Brain microvascular endothelial cell (primary cell): ENCODE measurements at places on chromosomes 1 and 21.

DNA sequence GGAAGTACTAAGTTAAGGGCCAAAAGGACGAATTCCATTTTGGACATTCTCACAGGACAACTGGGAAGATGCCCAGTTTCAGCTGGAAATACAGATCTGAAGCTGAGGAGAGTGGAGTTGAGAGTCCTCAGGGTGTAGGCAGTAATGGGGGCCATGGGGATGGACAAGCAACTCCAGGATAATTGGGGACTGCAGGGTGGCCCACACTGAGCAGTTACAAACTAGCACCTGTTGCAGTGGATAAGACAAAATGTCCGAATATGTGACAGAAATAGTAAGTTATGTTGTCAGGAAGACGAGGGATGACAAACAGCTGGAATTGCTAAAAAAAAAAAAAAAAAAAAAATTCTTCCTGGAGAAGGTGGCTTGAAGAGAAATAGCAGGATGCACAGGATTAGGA, 34.6 kb upstream of the KANK4 start:
- no peak for DNase-seq

- DNase-seq = no peak
Observed at GRCh38 chr1:235838021-235838420, 28.7 kb downstream of the LYST start.

DNA sequence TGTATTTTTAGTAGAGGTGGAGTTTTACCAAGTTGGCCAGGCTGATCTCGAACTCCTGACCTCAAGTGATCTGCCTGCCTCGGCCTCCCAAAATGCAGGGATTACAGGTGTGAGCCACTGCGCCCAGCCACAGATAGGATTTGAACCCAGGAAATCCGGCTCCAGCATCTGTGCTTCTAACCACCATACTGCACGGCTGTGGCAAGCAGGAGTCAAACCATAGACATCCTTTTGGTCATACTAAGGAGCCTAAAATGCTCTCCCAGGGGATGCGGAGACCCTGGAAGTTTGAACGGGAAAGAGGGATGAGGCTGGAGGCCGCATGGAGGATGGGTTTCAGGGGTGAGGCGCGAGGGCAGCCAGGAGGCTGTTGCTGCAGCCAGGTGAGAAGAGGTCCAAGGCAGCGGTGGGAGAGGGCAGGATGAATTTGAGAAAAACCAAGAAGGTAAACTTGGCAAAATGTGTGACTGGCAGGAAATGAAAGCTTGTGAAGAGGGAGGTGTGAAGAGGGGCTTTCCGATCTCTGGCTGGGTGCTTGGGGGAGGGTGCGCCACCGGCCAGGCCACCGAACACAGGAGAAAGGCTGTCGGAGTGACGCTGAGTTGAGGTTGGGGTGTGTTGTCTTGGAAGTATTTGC, 24.0 kb upstream of the CDK18 start:
- no peak for DNase-seq

- DNase-seq = no peak
Observed at GRCh38 chr1:204267191-204267601, 53.4 kb upstream of the GOLT1A start.

DNA sequence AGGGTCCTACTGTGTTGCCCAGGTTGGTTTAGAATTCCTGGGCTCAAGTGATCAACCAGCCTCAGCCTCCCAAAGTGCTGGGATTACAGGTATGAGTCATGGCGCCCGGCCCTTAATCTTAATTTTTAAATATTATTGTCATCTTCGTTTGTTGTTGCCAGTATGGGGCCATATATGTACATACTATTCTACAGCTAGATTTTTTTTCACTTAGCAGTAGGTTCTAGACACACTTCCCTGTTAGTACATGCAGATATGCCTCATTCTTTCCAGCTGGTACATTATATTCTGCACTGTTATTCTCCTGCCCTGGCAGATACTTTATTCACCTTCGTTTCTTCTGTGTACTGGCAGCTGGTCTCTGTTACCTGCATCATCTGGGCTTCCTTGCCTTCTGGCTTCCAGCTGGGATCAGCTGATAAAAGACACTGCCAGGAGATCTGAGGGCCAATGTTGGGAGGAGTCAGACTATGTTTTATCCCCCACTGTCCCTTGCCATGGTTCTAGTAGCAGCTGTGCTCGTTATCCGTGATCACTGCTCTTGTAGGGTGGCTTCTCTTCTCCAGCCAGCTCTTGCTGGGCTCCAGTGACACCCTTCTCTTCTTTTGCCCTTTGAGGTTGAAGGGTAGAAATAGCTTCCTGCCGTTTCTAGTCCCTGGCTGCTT, 24.7 kb downstream of the ST3GAL3 start:
- no peak for DNase-seq

DNA sequence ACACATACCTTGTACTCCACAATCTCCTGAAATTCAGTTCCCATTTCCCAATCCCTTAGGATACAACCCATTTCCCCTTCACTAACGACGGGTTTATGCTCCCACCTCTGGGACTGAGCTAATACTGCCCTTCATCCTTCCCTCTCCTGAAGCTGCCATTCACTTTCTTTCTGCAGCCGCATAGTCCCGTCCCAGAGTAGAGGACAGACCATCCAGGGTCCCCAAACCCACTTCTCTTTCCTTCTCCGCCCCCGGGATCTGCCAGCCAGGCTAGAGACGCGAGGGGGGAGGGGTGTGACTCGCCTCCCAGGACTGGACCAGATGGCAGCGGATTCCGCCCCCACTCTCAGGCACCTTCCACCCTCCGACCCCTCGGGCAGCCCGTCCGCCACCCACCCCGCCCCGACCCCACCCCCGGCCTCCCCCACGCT, 679 bp downstream of the ABL2 start:
- DNase-seq = no peak

GRCh38 chr1:43878440-43878839, 55.2 kb upstream of the ARTN start:
- DNase-seq = no peak

GRCh38 chr1:65979136-65980044, 186.7 kb downstream of the PDE4B start:
- peak; percentile 64 for DNase-seq

DNA sequence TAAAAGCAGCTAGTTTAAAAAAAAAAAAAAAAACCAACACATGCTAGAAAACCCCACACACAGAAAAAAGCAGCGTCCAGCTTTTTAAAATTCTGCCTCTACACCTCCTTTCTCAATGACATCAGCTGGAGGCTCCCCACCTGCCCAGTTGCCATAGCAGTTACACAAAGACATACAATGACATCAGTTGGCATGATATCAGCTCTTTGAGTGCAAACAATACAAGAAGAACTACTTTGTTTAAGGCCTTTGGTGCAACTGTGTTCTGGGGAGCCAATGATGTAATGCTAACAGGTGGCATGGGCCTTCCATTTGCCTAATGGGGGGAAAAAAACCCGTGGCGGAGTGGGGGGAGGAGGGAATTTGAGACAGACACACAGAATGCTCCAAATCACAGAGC, 32.9 kb downstream of the DUSP10 start:
- no peak for DNase-seq

- peak; percentile 63 for DNase-seq
Observed at GRCh38 chr1:165397944-165398343, 41.4 kb upstream of the LMX1A start.

- DNase-seq = peak; percentile 70
Observed at GRCh38 chr1:233394860-233395717, 67.6 kb downstream of the MAP3K21 start.

DNA sequence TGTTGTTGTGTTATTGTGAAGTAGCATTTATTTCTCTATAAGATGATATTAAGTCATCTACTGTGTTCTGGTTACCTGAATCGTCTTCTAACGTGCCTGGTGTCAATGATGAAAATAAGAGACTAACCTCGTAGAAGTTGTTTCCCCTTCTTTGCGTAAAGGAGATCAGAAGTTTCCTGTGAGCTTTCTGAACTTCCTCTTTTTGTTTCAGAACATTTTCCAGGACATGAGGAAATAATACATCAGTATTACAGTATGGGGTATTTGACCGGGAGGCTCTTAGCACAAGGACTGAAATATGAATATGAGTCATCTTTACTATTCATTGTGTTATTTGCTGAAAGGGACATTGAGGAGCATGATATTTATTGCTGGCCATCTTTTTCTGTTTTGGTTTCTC, 1.3 kb downstream of the ST6GALNAC3 start:
- DNase-seq = no peak

GRCh38 chr1:201255479-201256362, 27.6 kb upstream of the PKP1 start:
- no peak for DNase-seq

DNA sequence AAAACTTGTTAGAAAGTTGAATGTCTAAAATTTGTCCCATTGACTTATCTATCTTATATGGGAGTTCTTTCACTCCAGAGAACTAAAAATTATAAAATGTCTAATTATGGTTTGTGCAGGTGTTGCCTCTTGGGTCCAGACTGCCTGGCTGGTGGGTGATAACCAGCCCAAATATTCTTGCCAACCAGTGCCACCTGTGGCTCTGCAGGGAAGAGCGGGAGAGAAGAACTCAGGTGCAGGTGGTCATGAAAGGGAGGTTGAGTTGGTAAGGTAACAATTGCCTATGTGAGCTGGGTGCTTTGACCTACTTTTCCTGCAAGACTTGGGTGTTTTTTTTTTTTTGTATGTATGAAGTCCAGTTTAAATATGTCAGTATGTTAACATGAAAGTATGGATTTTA, 10.2 kb downstream of the RPS6KC1 start:
- DNase-seq = no peak

GRCh38 chr1:185308126-185308525, 8.9 kb downstream of the IVNS1ABP start:
- DNase-seq = no peak

DNA sequence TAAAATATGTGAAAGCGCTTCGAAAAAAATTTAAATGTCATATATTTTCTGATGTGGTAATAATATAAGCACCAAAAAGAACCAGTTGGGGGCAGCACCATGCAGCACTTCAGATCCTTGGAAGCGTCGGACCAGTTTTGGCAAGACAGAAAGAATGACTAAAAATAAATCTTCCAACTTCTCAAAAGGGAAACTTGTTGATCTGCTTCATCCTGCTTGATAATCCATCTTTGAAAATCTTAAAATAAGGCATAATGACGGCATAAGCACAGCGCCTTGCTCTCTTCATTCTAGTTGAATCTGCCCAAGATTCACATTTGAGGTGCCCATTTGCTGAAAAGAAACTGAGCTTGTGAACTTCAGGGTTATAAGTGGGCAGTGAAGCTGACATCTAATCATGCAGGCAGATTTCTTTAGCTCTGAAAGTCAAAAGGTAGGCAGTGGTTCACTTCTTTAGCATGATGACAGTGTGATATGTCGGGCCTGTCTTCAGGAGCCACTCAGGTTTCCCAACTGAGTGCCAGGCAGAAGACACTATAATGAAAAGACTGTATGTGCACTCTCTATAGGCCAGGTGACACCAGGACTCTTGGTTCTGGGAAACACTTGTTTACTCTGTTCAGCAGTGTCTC, 19.8 kb upstream of the MUTYH start:
- peak; percentile 69 for DNase-seq

GRCh38 chr1:169509354-169509753, 23.6 kb upstream of the SLC19A2 start:
- no peak for DNase-seq

- no peak for DNase-seq
Observed at GRCh38 chr1:63922848-63923247, 149.0 kb downstream of the ROR1 start.
